ENCODE measurements at places on chromosomes 1 and 21.

GRCh38 chr1:196678510-196678884 lies 26.7 kb downstream of the CFH start:
- DNase-seq: no peak

GRCh38 chr1:28178690-28179485 lies 2.4 kb upstream of the PTAFR start:
- DNase-seq: no peak

- no peak for DNase-seq
These were observed 9.4 kb downstream of the ST3GAL3 start for GRCh38 chr1:43716559-43717281.

GRCh38 chr1:193763266-193763665 lies 576.9 kb upstream of the B3GALT2 start:
- no peak for DNase-seq

DNA sequence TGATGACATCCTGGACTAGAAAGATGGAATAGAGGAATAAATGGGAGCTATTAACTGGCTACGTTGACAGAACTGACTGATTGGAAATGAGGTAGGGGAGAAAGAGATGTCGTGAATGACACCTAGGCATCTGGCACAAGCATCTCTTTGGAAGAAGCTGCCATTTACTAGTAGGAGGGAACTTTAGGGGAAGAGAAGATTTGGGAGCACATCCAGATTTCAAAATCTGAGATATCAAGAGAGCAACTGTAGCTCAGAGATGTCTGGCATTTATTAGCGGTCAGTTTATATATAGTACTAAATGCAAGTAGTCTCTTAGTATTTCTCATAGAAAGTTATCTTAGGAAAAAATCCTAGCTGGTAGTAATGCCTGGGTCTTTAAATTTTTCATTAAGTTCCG lies 131.9 kb upstream of the C1orf105 start:
- DNase-seq: no peak

- DNase-seq: peak; percentile 48
These were observed 29.3 kb upstream of the SERPINC1 start for GRCh38 chr1:173946380-173946921.

- DNase-seq: no peak
These were observed 306.2 kb downstream of the NFIA start for GRCh38 chr1:61388566-61388965.

GRCh38 chr1:160952129-160952510 lies 2.5 kb downstream of the ITLN2 start:
- peak; percentile 50 for DNase-seq

- no peak for DNase-seq
These were observed 22.9 kb downstream of the TRIM11 start for GRCh38 chr1:228383773-228384172.

- no peak for DNase-seq
These were observed 42.7 kb upstream of the ADARB1 start for GRCh38 chr21:45031571-45032191.

- no peak for DNase-seq
These were observed 7.1 kb downstream of the LGR6 start for GRCh38 chr1:202200669-202201068.

- no peak for DNase-seq
These were observed 117.3 kb downstream of the PGBD5 start for GRCh38 chr1:230308821-230309220.

DNA sequence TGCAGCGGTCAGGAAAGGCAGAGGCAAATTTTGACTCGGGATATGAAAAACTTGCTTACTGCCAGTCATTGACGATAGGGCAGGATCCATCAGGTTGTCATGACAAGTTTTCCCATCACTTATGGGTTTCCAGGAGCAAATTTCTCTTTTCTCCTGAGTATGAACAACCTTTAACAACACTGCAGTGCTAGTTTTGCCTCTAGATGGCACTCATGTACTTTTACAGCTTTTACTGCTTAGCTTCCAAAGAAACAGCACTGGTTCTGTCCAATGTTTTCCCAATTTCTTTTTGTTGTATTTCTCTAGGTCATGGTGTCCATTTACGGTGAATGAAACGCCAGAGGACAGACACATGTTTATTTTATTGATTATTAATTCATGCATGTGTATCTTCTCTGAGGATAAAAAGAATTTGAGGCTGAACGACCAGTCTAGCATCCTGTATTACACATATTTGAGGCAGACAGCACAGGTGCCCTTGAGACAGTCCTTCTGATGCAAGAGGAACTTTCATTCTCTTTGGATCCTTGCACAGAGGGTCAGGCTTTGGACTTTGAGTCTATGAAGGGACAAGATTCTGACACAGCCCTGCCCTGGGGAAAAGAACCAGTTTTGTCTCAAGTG lies 112.3 kb upstream of the TRABD2B start:
- DNase-seq: peak; percentile 29

DNA sequence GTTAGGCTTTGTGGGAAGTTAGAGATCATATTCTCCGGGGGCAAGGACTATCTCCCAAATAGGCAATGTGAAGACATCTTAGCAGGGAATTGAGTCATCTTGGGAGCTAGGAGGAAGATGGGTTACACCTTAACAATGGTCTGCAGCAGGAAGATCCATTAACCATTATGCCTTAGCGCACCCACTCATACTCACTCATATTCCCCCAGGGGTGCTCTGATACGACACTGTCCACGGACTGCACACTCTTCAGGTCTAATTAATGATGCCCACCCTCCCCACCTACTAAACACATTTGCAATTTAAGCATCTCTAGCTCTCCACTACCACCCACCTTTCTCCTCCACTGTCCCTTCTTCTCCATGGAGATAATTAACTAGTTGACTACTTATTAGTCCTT lies 857 bp upstream of the AK5 start:
- no peak for DNase-seq

DNA sequence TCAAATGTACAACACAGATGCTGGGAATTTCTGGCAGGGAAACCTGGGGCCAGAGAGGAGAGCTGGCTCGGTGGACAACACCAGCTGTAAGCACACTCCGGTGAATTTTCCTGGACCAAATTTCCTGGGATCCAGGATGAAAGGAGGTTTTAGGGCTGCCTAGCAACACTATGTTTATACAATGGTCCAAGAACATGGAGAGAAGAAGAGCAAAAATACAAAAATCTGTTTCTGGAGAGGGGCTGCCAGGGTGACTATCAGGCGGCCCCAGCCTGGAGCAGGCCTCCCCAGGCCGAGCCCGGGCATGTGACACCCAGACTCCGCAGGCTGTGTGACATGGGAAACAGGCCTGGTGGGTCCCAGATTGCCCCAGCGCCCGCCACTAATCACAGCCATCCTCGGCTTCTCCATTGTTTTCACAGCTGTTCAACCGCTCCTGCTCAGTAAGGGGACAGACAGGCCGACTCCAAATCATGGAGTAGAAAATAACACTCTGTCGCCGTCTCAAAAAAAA lies 336.0 kb upstream of the NFIA start:
- DNase-seq: no peak

DNA sequence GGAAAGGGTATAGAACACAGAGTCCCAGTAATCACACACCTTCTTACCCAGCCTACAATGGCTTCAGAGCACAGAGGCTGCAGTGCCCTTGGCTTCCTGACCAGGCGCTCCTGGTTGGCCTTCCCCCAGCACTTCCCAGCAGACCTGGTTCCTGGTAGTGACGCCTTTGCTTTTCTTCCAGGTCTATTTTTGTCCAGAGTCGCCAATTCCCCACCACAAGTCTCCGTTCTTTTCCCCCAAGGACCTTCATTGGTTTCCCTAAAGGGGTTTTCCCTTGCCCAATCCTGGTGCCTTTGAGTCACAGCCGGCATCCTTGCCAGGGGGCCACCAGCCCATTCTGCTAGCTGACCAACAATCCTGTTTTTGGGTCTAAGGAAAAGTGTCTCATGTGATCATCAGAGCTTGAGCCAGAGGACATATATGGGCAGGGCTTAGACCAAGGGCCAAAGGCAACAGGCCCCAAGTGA lies 84.8 kb downstream of the KCNJ15 start:
- no peak for DNase-seq

- DNase-seq: no peak
These were observed 149.2 kb downstream of the BEND5 start for GRCh38 chr1:48627486-48627885.

DNA sequence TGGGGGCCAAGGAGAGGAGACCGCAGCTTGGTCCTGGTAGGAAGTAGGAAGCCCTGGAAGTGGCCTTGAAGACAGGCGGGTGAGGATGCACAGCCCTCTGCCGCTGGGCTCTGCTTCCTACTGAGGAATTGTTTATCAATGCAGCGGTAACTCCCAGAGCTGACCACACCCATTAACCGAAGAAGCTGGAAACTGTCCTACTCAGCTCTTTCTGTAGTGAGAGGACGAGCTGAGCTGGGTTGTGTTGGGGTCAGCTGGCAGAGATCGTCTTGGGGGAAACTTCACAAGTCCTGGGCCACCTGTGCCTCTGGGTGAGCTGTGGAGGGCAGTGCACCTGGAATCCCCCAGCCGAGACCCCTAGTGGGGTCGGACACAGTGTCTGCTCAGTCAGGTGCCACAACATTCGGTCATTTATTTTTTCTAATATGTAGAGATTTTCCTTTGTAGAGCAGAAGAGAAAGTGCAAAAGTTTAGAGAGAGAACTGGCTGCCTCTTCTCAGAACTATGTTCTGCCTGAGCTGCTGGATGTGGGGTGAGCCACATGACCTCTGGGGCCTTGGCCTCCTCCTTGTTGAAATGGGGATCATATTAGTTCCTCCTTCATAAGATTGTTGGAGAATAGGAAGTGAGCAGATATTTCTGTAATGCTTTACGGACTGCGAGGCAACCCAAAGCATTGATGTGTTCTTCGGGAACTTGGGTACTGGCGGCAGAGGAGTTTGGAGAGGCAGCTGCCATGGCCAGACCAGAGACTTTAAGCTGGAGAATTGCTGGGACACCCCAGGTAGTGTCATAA lies 3.6 kb downstream of the NECAP2 start:
- DNase-seq: no peak

DNA sequence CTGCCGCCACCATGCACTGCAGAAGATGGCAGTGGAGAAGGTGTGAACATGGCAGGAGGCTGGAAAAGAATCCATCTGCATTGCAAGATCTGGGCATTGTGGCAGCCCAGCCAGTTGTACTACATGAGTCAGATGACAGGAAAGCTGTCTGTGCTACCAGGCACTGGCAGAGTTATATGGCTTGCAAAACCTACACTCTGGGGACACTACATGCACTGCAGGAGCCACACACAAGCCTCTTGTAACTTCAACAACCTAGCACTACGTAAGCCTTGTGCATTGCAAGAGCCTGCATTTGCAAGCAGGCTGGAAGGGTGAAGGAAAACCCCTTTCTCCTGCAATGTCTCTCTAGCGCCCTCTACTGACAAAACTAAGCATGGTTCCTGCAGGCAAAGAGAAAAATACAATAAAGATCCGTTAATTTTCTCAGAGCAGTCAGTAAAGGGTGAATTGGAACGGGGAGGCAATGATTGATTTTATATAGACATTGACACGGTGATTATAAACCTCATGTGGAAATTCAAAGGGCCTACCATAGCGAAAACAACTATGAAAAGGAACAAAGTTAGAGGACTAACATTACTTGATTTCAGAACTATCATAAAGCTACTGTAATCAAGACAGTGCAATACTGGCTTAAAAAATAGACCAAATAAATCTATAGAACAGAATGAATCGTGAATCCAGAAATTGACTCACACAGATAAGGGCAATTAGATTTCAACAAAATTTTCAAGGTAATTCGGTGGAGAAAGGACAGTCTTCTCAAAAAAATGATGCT lies 26.2 kb upstream of the DYNLT5 start:
- DNase-seq: peak; percentile 37

GRCh38 chr1:41328001-41328615 lies 33.1 kb upstream of the FOXO6 start:
- no peak for DNase-seq

DNA sequence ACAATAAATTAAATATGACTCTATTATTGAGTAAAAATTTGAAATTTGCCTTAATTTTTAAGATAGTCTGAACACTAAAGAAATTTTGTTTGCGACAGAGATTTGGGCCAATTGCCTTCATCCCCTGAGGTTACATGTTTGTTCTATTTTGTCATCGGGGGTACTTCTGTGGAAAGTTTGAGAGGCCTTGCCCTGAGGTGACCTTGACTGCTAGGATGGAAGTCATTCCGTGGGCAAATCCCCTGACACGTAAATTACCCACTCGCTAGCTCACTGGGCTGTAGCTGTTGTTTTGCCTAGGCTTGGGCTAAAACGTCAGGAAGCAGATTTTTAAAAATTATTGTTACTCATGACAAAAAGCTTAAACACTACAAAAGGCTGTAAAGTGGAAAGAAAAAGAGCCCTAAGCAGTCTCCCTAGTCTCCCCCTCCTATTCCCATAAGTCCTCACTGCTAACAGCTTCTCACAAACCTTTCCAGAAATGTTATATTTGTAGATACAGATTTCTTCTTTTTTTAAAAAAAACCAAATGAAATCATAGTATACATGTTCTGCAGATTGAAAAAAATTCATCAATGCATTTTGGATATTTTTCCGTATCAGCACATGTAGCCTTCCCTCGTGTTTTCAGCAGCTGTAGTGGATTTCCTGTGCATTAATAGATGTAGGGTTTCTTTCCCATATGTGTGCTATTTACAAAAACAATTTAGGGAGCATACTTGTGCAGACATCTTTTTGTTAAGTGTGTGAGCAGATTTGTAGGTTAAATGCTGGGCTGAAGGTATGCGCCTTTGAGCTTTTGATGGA lies 142.7 kb downstream of the MRPS6 start:
- no peak for DNase-seq

DNA sequence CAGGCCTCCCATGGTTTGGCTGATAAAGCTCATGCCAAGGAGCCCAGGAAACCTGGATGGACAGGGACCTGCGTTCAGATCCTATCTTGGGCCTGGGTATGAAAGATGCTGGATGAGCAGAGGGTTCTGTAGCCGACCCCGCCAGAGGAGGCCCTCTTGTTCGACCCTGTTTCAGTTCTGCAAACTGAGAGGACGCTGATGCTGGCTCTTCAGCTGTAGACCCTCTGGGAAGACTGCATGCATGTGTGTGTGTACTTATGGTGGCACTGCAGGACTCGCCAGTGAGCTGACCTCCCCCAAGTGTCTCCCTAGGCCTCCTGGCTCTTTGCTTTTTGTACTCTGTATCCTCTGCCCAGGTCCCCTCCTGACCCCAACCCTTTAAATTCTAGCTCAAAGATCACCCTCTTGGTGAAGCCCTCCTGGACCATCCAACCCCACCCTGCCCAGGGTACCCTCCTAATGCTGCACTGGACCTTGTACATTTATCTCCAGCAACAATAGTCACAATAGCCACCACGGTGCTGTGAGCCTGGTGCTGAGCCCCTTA lies 1.6 kb downstream of the EPS8L3 start:
- DNase-seq: no peak

DNA sequence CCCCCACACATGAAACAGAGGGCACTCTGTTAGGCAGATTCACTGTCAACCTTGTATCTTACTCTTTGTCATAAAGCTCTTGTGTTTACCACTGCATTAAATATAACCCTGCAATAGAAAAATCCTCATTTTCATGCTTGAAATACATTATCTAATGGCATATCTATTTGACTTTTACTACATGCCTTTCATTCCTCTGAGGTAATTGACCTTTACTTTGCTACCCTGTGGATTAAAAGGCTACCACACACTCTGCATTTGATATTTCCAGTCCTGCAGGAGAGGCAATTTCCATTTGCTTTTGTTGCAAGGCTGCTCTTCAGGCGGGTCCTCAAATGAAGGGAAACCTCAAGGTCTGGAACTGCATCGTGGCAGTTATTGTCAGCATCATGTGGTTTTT lies 238.0 kb downstream of the NTNG1 start:
- DNase-seq: no peak

GRCh38 chr1:208967334-208967733 lies 616.2 kb upstream of the CAMK1G start:
- DNase-seq: no peak

GRCh38 chr1:245003246-245003645 lies 138.9 kb upstream of the HNRNPU start:
- DNase-seq: no peak

- DNase-seq: no peak
These were observed 74.1 kb downstream of the ZNF648 start for GRCh38 chr1:181987334-181987895.
